ENCODE measurements at places on chromosomes 12 and 14.

GRCh38 chr14:59148334-59148900, 40.0 kb upstream of the DAAM1 start:
- DNase-seq = no peak

- no peak for DNase-seq
Observed at GRCh38 chr12:54075974-54076373, 22.3 kb downstream of the HOXC4 start.

DNA sequence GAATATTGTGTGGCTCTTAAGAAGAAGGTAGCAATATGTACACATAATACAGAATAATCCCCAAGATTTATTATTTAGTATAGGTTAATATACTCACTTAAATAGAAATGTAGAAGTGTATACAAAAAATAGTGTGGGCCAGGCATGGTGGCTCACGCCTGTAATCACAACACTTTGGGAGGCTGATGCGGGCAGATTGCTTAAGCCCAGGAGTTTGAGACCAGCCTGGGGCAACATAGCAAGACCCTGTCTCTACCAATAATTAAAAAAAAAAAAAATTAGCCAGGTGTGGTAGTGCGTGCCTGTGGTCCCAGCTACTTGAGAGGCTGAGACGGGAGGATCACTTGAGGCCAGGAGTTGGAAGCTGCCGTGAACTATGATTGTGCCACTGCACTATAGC, 15.3 kb upstream of the HVCN1 start:
- DNase-seq = no peak

GRCh38 chr14:33602396-33602795, 348.5 kb downstream of the EGLN3 start:
- no peak for DNase-seq

GRCh38 chr14:102625564-102626296, 33.3 kb downstream of the RCOR1 start:
- no peak for DNase-seq

- DNase-seq = no peak
Observed at GRCh38 chr14:43359317-43359716, 1147.8 kb downstream of the FSCB start.

GRCh38 chr12:122250047-122250446, 16.2 kb downstream of the VPS33A start:
- no peak for DNase-seq

GRCh38 chr12:47021298-47021697, 58.1 kb upstream of the PCED1B start:
- no peak for DNase-seq

- DNase-seq = no peak
Observed at GRCh38 chr14:75260025-75260763, 18.4 kb upstream of the FOS start.

DNA sequence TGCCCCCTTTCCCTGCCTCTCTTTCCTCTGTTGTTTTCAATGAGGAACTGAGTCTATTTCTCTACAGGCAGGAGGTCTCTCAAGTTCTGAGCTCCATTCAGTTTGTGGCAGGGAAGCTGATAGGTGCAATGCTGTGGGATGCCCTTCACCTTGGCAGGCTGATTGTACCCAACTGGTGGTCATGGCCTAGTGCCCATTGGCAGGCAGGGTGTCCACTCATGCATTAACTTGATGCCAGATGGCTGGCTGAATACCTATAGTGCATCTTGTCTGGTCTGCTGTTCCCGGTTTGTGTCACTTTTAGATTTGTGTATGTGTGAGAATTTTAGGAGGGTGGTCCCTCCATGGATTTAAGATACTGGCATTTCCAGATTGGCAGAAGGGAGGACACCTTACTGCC, 20.0 kb upstream of the ITGA5 start:
- DNase-seq = no peak

DNA sequence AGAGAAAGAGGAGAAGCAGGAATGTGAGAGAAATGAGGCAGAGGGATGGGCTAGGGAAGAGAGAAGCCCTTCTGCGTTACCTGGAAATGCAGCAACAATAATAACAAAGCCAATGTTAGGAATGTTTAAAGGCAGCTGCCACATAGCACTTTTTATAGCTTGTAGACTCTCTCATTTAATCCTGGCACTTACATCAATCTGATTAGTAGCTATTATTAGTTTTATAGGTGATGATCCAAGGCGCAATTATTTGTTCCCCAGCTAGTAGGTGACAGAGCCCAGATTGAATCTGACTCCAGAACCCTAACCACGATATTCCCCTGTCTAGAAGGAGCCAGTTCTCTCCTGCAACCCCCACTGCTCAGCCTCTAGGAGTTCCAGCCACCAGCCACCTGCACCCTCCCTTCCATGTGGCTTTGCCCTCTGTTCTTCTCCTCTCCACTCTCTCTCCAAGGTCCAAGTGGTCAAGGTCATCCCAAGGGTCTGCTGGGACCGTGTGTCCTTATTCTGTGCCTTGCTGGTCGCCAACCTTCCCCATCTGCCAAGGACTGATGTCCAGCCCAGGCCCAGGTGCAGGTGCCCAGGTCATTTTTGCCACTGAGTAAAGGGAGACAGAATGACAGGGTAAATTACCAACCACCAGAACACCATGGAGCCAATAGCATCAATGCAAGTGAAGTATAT, 29.4 kb upstream of the CIPC start:
- no peak for DNase-seq

- DNase-seq = peak; percentile 81
Observed at GRCh38 chr12:120235369-120236323, 29.9 kb downstream of the PXN start.

DNA sequence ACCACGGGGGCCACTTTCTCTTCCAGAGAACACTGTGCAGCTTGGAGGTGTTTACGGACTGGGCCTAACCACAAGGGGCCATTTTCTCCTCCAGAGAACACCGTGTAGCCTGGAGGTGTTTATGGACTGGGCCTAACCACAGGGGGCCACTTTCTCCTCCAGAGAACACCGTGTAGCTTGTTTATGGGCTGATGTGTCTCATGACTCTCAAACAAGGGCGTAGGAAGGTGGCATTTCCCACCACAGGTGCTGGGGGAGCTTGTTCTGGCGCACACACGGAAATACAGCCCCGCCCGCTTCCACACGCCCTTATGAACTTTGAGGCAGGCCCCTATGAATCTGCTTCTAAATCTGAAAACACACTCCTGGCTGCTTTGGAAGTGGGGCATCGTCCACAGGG, 174.6 kb upstream of the SFSWAP start:
- peak; percentile 62 for DNase-seq

DNA sequence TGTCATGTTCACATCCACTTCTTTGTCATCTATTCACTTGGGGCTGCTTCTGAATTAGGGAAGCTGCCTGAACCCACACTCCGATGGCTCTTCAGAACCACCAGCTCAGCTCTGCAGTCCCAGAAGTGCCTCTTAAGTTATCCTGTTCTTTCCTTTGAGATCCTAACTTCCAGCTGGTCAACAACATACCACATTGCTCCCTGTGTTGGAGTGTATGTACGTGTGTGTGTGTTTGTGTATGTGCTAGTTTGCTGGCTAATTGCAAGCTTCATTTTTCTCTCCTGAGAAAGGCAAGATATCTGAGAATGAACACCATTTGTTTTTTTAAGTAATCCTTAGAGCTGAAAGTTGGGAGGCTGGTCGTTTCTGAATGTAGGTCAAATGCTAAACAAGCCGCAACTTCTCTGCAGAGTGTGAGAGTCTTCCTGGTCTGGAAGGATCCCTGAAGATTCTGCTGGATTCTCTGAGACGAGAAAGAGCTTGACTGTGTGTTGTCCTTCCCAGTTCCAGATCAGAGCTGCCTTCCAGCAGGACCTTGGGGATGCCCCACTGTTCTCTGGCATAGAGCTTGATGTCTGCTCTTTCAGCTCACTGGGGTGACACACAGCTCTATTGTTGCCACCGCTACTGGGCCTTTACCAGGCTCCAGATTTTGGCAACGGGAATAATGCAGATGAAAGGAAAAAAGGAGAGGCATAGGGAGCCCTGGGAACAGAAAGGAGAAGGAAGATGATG, 839 bp downstream of the GSG1 start:
- DNase-seq = peak; percentile 57

DNA sequence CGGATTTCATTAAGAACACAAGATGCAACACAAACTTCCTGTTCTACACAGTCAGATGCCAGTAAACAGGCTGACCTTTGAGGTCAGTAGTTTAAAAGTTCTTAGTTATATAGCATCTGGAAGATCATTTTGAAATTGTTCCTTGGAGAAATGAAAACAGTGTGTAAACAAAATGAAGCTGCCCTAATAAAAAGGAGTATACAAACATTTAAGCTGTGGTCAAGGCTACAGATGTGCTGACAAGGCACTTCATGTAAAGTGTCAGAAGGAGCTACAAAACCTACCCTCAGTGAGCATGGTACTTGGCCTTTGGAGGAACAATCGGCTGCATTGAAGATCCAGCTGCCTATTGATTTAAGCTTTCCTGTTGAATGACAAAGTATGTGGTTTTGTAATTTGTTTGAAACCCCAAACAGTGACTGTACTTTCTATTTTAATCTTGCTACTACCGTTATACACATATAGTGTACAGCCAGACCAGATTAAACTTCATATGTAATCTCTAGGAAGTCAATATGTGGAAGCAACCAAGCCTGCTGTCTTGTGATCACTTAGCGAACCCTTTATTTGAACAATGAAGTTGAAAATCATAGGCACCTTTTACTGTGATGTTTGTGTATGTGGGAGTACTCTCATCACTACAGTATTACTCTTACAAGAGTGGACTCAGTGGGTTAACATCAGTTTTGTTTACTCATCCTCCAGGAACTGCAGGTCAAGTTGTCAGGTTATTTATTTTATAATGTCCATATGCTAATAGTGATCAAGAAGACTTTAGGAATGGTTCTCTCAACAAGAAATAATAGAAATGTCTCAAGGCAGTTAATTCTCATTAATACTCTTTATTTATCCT, 13.5 kb downstream of the PTGER2 start:
- DNase-seq = no peak

DNA sequence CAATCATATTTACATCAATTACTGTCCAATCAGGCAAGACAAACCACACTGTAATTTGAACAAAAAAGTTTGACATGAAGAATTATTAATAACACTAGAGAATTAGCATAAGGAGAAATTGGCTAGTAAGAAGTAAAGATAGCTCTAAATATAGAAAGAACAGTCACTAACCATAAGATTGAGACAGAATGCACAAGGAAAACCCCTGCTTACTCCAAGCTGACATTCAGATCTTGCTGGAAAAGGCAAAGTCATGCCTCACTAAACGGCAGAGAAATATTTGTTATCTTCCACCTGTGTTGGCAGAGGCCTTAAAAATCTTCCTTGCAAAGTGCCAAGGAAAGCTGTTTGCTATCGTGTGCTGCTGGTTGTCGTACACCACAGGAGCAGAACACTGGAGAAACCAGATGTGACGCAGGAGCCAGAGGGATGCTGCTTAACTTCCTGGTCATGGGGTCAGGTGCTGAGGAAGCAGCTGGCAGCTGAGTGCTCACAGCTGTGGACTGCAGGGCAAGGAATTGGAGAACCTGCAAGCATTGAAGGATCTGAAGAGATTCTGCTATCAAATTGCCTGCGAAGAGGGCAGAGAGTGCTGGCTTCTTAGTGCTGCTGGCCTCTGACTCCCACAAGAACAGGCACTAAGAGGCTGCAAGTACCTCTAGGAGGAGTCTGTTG, 1323.3 kb downstream of the LRFN5 start:
- DNase-seq = no peak

All from islet precursor cell (in vitro differentiated cells).